ENCODE measurements at places on chromosomes 12 and 14.

GRCh38 chr12:76226397-76226796, 121.8 kb downstream of the BBS10 start:
- DNase-seq = peak; percentile 42

DNA sequence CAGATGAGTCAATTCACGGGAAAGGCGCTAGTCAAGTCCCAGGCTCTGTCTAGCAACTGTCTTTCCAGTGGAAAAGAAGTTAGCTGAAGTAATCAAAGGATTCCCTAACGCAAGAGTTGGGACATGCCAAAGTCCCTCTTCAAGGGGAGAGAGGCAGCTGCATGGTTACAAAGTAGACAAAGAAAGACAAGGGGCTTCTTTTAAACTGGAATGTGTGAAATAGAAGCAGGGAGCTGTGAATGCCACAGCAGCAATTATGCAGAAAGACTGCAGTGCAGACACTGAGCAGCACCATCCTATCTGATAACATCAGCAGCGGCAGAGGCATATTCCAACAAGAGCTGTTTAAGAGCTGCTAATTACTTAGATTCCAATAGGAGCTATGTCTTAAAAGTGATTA, 12.5 kb upstream of the CIPC start:
- DNase-seq = no peak

DNA sequence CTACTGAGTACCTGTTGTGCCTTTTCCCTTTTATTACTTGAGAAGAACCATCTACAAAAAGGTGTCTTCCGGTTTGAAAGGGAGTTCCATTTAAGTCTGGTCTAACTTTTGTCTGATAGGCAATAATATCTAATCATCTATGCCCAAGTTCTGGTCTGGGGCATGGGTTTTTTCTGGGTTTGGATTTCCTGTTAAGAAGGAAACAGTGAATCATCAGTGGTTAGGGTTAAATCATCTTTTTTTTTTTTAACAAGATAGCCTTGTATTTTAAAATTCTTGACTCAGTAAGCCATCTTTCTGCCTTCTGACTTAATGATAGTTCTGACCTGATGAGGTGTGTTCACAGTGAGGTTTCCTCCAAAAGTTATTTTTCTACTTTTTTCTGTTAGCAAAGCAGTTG, 29.3 kb upstream of the CPNE8 start:
- DNase-seq = peak; percentile 13

DNA sequence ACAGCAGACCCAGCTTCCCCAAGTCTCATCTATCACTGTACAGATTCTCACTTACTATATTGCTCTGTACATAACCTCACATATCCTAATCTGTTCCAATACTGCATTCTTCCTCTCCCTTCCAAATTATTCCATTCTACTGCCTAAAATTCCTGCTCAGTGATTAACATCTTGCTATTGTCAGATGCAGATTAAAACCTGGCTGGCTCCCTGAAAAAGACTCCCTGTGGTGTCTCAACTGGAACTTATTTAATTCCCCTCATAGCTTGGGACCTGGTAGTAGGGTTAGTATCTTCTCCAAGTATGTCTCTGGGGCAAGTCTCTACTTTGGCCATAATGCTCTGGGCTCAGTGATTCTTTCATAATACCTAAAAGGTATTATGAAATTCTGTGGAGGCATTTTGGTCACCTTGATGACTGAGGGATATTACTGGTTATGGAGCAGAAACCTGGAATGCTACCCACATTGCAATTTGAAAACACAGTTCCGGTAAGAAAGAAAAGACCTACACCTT, 55.8 kb downstream of the PAWR start:
- no peak for DNase-seq

DNA sequence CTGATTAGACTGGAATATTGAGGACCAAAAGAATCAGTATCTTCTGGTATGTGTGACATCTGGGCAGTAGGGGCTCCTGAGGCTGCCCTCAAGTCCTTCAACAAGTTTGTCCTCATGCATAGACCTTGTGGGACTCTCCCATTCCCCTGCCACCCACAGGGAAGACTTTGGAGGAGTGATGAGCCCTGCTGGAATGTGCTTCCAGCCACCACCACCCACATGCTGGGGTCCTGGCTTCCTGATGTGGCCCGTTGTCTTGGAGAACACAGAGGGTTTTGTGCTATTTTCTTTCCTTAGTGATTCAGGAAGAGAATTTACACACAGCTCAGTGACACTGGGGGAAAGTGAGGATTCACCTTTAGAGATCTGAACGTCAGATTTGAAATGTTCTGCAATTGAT, 29.2 kb upstream of the SEL1L start:
- no peak for DNase-seq

DNA sequence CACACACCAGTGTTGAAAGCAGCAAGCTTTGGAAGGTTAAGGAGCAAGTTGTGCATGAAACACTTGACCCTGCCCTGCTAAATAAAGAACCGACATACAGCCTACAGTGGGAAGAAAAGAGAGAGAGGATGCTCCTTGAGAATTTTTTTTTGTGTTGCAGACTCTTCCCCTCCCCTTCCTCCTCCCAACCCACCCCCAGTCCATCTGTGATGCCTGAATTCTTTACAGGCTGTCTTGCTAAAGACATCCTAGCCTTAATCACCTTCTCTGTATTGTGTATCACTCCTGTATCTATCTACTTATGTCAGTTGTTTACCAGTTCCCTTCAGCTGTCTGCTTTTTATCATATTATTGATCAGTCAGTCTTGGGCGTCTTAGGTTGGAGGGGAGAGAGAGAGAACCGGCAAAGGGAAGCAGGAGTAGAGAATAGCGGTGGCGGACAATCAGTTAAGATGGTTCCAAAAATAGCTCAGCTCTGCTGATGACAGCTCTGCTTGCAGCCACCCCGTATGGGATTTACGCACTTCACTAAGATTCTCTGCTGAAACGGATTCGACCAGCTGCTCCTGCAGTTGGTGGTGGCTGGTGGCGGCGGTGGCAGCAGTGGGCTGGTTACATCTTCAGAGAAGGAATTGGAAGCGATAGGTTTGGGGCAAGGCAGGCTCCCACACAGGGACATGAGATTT, 664.7 kb downstream of the NRXN3 start:
- no peak for DNase-seq

- DNase-seq = no peak
Measured at GRCh38 chr14:38882533-38882932, 220.5 kb downstream of the SEC23A start.

GRCh38 chr14:69573831-69574262, 824 bp downstream of the CCDC177 start:
- DNase-seq = no peak

DNA sequence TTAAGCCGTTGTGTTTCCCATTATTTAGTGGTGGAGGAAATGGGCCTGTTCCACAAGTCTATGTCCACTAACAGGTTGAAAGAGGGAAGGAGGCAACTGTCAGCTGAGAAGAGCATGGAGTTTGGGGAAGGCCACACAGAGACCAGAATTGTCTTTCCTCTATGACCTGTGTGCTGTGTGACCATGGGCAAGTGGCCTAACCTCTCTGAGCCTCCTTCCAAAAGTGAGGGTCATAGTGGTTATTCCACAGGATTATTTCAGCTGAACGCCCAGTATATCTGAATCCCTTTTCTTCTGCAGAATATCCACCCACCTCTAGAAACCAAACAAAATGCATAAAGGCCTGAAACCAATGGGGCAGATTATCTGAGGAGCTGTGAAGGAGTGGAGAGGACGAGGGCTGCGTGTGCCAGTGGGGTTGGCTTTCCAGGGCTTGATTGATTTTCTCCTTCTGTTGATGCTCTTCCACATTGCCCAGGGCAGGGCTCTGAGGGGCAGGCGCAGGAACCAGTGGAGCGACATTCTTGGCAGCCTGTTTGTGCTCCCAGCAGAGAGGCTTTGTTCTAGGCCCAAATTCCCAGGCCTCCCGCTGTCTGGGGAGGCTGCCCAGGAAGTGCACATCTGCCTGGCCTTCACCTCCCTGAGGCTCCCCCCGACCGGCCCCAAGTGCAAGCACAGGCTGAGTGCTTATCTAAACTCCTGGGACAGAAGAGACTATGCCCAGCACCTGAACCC, 452.7 kb downstream of the BCL11B start:
- no peak for DNase-seq

DNA sequence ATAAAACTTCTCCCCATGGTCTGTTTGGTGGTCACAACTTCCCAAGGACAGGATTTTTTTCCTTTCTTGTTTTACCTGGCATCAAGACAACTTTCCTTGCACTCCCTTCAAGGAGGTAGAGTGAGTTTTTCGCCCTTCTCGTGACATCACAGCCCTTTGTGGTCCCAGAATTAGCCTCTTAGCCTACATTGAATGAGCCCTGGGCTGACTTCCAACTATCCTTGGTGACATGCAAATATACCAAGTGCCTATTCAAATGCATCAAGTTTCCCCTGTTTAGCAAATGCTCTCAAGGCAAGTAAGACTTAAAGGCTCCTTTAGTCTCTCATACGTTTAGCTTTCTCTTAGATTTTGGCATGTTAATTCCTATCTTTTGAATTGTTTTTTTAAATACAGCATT, 36.6 kb downstream of the TC2N start:
- no peak for DNase-seq

DNA sequence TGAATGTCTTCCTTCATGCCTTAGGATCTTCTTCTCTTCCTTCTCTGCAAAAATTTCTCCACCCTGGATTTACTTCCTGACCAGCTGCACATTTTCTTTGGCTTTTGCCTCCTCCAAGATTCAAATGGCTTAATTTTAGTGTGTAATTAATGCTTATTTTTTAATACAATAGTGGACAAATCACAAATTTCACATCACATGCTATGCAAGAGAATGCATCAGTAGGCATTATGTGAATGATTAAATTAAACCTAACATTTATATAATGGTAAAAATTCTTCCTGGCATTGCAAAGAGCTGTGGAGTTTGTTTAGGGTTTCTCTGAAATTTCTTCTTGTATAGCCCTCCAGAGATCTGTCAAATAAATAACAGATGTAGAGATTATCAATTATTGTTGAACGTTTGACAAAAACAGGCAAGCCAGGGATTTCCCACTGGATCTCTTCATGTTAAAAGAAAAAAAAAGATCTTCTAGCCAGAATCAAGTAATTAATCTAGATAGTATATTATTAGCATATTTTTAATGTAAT, 84.4 kb downstream of the NAV3 start:
- DNase-seq = no peak

GRCh38 chr14:38004610-38004879, 203.2 kb upstream of the SSTR1 start:
- no peak for DNase-seq

DNA sequence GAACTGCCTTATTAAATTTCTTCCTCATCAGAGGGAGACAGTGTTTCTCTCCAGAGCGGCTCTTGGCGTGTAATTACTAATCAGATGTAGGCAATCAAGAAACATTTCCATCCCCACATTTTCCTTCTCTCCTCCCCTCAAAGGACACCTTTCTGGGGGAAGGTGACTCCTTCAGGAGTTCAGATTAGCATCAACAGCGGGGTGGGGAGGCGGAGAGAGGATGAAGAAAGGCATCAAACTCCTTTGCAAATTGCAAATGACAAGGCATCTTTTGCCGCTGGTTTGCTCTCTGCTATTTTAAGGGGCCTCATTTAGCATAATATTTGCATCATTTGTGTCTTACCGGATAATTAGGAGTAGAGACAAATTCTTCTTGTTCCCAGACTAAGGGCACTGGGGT, 231.7 kb upstream of the SRRM4 start:
- no peak for DNase-seq

GRCh38 chr12:4276524-4277204, 3.1 kb downstream of the CCND2 start:
- DNase-seq = peak; percentile 79

GRCh38 chr12:122834104-122834920, 945 bp upstream of the HIP1R start:
- peak; percentile 15 for DNase-seq

GRCh38 chr12:67694306-67694900, 45.9 kb downstream of the DYRK2 start:
- DNase-seq = no peak

GRCh38 chr12:5587711-5588121, 155.8 kb downstream of the NTF3 start:
- no peak for DNase-seq

DNA sequence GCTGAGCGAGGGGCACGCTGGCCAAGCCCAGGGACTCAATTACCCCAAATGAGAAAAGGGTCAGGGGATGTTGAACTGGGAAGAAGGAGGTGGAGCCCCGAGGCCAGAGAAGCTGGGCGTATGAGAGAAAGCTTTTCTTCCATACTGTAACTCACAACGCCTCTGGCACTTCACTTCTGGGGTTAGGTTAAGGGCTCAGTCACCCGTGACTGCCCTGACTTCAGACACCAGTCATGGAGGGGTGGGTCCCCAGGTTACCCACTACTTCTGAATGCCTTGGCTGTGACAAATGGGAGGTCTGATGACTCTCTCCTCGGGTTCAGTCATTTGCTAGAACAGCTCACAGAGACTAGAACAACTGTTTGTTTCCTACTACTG, 5.5 kb upstream of the GPR132 start:
- peak; percentile 85 for DNase-seq

DNA sequence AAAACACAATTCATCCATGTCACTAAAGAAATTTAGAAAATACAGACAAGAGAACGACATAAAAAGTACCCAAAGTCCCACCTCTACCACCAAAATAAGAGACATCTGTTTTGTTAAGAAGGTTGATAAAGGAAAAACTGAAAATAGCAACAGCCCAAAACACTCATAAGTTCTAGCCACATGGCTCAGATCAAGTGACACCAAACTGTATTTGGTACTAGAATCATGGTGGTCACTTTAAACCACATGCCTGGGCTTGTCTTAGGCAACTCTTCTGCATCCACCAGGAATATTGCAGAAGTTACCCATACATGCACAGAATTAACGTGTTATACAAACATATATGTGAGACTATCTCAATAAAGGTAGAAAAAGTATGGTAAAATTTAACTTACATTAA, 78.2 kb upstream of the GTF2A1 start:
- DNase-seq = no peak

DNA sequence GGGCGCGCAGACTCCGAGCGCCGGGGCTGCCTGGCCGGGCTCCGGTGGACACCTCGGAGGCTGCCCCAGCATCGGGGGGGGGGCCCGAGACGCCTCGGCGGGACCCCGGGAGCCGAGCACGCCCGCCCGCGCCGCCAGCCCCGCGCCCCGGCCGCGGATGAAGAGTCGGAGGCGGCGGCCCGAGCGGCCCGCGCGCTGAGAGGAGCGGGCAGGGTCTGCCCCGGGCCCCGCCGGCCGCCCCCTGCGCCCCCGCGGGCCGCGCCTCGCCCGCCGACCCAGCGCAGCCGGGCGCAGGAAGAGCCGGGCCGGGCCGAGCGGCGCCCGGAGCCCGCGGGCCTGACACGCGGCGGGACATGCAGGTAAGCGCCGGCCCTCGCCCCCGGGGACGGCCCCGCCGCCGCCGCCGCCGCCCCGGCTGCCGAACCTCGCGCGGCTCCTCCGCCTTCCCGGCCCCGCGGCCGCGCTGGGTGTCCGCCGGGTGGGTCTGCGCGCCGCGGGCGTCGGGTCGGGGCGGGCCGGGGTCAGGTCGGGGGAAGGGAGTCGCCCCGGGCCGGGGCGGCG, 63.7 kb downstream of the FBXL14 start:
- no peak for DNase-seq

- DNase-seq = peak; percentile 83
Measured at GRCh38 chr14:50666772-50667683, 1.1 kb downstream of the SAV1 start.

GRCh38 chr14:53310412-53310811, 157.3 kb upstream of the DDHD1 start:
- no peak for DNase-seq

GRCh38 chr12:76158518-76159321, 74.2 kb upstream of the NAP1L1 start:
- DNase-seq = peak; percentile 97

GRCh38 chr14:99035712-99036610, 236.0 kb downstream of the BCL11B start:
- peak; percentile 14 for DNase-seq

GRCh38 chr12:19761463-19761862, 322.2 kb downstream of the AEBP2 start:
- peak; percentile 74 for DNase-seq

GRCh38 chr14:51400139-51400538, 160.1 kb downstream of the TMX1 start:
- peak; percentile 80 for DNase-seq

Measured in inflammatory macrophage treated with lipopolysaccharide for 4 hours (primary cell).